ENCODE measurements at places on chromosomes 3 and 15.

DNA sequence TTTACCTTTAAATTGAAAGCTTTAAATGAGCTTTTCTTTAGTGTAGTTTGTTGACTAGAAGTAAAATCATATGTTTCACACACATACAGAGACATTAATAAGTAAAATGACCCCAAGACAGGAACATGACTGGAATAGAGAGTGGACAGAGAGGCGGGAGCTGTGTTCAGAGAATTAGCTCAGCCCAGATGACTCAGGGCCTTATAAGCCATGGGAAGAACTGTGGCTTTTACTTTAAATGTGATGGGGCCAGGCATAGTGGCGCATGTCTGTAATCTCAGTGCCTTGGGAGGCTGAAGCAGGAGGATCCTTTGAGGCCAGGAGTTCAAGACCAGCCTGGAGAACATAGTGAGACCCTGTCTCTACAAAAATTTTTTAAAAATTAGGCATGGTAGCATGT lies 26.7 kb downstream of the SACM1L start:
- no peak for DNase-seq

GRCh38 chr3:128561504-128561903 lies 68.5 kb upstream of the GATA2 start:
- no peak for DNase-seq

GRCh38 chr3:120424976-120425570 lies 25.7 kb downstream of the FSTL1 start:
- DNase-seq, result no peak

DNA sequence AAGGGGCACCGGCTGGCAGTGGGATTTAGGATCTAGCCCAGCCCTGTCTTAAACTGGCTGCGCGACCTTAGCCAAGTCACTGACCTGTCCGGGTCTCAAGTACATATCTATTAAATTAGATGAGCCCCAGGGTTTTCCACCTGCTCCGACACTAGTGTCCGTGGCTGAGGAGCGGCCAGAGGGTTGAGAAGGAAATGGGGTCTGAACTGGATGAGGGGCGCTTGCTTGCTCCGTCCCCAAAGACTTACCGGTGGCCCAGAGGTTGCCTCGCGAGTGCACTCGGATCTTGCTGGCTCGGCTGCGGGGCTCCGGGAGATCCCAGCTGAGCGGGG lies 285 bp downstream of the NMB start:
- no peak for DNase-seq

DNA sequence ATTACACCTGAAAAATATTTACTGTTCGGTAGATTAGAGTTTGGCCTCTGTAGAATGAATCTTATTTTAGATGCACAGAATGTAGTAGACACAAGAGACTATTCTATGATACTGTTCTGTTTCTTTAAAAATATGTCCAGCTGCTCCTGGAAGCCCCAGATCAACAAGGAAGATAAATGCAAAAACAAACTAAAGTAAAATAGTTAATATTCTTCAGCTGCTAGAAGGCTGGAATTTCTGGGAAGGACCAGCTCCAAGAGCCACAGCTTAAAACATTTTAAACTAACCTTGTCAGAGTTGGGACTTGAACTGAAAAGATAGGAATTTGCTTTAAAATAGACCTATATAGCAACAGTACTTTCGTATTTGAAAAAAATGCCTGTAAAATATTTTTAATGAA lies 277.9 kb downstream of the PTPRG start:
- DNase-seq, result no peak

- no peak for DNase-seq
Observed at GRCh38 chr3:73513260-73513659, 111.5 kb downstream of the PDZRN3 start.

DNA sequence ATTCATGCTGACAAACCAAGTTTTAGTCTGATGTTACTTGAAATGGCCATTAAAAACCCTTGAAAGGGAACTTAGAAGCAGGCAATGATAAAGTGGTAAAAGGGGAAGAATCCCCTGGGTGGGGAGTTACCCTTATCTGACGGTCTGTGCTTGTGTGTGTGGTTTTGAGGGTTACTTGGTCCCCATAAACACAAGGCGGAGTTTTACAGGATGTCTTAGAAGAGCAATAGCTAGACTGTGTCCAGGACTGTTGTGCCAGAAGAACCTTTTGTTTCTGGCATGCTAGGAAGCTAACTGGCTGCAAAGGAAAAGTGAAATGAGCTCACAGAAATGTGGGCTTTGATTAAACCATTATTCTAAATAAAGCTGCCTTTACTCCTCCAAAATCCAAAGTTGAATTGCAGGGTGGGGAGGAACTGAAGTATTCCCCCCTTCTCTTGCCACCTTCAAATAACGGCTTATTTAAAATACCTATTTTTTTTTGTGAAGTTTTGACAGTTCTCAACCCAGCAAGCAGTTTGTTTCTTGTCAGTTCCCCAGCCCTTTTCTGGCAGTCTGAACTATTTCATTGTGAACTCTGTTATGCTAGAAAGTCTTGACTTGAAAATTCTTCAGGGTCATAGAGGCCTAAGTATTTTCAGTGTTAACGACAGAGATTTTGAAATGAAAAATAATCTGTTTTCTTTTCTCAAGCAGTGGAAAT lies 443.5 kb downstream of the OTOL1 start:
- no peak for DNase-seq

GRCh38 chr3:166444756-166445155 lies 607.5 kb upstream of the BCHE start:
- DNase-seq, result no peak

Measured in heart right ventricle (tissue), 16 donors.